NCI-H526 (cell line): ENCODE measurements at places on chromosomes 16 and 17.

DNA sequence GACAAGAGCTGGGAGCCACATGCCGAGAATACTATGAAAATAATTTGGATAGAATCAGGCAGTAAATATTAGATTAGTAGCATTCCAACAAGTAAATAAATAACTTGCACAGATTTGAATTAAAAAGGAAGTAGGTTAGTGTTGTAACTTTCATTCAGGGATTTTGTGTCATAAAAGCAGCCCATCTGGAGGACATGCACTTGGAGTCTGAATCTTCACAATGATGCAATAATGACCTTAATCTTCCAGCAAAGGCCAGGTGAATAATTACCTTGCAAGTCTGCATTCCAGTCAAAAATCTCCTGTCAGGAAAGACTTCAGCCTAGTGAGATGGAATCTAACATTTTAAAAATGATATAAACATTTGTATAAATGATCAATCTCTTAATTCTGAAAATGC lies 518.1 kb downstream of the KCNJ2 start:
- DNase-seq, result no peak

DNA sequence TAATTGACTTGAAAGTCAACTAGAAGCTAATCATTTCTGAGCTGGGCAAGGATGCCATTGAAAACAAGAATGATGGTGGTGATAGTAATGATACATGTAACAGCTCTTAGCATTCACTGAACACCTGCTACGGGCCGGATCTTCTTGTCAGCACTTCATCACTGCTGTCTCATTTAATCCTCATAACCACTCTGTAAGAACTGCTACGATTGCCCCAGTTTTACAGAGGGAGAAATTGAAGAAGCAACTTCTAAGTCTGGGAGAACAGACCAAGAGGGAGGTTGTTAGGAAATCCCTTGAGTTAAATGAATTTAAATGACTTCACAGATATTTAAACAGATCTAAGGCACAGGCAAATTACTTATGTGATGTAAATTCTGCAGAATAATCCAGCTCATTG lies 7.0 kb upstream of the GAN start:
- DNase-seq, result no peak

DNA sequence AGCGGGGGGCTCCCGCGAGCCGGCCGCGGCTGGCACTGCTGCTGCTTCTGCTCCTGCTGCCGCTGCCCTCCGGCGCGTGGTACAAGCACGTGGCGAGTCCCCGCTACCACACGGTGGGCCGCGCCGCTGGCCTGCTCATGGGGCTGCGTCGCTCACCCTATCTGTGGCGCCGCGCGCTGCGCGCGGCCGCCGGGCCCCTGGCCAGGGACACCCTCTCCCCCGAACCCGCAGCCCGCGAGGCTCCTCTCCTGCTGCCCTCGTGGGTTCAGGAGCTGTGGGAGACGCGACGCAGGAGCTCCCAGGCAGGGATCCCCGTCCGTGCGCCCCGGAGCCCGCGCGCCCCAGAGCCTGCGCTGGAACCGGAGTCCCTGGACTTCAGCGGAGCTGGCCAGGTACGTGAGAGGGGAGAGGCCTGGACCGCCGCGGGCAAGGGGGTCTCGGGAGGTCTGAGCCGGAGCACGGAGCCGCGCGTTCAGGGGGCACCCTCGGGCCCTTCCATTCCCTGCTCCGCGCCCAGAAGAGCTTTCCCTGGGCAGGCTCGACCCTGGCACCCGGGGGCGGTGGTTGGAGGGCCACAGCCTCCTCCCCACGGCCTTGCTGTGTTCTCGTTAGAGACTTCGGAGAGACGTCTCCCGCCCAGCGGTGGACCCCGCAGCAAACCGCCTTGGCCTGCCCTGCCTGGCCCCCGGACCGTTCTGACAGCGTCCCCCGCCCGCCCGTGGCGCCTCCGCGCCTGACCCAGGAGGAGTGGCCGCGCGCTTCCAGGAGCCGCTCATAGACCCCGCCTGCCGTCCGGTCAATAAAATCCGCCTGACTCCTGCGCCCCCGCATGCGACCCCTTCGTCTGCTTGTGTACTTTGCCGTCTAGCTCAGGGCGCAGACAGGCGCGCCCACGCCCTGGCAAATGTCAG lies 591 bp downstream of the NPW start:
- no peak for DNase-seq

- DNase-seq, result no peak
These were observed 744 bp upstream of the NF1 start for GRCh38 chr17:31093866-31094599.

DNA sequence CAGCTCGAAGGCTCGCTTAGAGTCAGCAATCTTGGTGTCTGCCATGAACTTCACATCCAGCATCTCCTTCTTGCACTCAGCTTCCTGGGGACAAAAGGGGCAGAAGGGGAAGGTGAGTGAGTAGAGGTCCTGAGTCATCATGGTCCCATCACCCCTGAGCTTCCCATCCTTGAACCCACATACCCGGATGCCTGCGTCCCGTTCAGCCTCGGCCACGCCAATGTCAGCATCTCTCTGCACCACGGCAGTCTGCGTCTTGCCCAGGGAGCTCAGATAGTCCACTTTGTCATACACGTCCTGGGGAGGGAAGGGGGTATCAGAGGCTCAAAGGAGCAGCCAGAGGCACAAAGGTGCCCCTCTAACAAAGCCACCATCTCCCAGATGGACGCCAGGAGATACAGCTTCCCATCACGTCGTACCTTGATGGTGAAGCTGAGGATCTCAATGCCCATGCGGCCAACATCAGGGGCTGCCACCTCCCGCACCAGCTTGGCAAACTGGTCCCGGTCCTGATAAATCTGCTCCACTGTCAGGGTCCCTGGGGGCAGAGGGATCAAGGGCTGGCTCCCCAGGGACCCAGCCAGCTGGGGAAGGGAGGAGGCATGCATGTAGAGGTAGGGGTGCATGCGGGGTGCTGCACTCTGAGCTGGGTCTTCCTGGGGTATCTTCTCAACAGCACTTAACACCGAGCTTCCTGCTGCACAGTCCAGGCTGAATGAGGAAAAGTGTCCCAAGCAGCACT lies 15.2 kb downstream of the FLOT2 start:
- DNase-seq, result no peak

DNA sequence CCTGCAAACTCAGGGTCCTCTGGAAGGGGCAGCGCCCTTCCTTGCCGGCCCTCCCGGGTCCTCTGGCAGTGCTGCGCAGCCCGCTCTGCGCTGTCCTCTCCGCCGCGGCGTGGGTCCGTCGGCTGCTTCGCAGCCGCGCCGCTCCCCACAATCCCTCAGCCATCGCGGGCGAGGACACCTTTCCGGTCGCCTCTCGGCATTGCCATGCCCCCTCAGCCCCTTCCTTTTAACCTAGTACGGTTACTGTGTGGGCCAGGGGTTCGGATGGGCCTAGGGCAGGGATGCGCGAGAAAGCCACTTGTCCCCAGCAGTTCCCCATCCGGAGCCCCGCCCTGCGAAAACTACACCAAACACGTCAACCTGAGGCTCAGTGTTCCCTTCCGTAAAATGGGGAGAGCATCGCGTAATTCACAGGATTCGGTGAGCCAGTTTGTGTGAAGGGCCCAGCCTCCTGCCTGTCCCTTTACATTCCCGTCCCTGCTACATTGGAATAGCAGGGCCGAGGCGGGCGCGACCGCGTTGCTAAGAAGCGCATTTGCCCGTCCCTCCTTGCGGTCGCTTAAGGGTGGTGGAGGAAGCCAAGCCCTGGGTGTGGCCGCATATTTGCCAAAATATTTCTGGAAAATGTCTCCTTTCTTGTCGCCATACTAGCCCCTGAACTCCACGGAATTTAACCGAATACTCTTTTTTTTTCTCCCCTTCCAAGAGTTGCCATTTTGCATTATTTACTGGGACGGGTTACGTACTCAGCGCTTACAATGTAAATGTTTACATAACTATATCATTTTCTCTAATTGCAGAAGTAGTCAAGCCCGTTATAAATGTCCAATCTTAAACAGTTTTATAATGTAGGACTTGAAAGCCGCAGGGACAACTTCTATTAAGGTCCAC lies 13.2 kb downstream of the COPZ2 start:
- DNase-seq, result peak; percentile 45

- DNase-seq, result no peak
These were observed 699 bp downstream of the MPRIP start for GRCh38 chr17:17042851-17043460.

GRCh38 chr17:74922172-74922571 lies 883 bp downstream of the USH1G start:
- no peak for DNase-seq

GRCh38 chr17:69164206-69164605 lies 22.5 kb upstream of the ABCA6 start:
- DNase-seq, result no peak

DNA sequence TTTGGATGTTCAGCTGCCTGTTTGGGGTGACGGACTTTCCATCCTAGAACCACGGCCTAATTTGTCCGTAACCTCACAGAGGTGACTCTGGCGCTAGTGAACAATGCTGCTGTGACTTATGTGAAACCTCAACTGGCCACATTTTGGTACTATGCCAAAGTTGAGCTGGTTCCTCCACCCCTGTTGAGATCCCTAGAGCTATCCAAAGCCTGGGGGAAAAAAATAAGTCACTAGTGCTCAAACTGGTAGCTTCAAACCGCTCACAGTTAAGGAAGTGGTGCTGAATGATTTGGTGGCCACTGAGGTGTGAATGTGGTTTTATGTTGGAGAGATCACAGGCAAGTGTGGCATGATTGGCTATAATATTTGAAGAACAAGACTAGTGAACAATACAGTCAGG lies 11.3 kb upstream of the TUBG2 start:
- no peak for DNase-seq

DNA sequence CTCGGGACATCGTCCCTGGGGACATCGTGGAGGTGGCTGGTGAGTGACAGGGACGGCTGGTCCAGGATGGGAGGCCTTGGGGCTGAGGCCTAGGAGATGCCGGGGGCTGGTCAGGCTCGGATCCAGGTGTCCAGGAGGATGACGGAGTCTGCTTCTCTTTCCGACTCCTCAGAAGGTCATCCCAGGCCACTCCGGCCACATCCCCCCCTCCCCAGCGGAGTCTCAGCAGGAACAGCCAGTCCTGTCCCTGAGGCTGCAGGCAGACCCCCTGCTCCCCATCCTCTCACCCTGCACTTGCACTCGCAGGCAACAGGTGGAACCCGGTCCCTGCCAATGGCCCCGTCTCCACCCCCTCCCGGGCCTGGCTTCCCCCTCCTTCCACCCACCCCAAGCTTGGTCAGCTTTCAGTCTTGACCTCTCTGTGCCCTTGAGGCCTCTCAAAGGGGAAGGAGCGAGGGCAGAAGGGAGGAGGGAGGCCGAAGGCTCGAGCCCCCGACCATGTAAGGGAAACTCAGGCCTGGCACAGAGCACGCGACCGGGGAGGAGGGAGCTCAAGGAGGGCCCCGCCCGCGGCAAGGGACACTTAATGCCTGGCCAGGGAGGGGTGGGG lies 4.4 kb downstream of the ATP2A1 start:
- no peak for DNase-seq

DNA sequence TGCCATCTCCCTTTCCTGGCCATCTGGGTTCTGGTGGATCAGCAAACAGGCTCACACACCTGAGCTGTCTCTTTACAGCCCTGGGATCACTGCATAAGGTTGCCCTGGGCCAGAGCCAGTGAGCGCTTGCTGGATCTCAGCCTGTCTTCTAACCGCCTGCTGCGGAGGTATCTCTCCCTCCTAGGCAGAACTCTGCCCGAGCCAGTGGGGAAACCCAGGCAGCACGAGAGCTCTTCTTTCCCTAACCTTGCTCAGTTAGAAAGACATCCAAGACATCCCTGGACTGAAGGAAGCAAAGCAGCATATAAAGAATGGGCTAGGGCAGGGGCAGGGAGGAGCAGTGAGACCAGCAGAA lies 6.4 kb downstream of the HAS3 start:
- DNase-seq, result no peak

DNA sequence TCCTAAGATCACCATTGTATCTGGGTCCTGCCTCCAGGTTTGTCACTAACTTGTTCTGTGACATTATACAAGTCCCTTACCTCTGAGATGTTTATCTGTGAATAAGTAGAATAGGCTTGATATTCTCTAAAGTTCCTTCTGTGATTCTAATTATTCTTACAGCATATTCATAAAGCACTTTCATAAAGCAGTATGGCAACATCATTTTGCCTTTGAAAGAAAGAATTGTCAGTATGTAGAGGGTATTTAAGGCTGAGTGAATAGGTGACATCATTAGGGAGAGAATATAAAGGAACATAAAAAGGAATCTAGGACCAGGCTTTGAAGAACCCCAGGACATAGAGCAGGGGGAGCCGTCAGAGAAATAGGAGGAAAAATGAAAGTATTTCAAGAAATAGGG lies 15.6 kb downstream of the VMP1 start:
- DNase-seq, result no peak

GRCh38 chr16:88383401-88384221 lies 852 bp downstream of the ZNF469 start:
- DNase-seq, result no peak

- peak; percentile 81 for DNase-seq
These were observed 21.4 kb downstream of the ALOX15B start for GRCh38 chr17:8060274-8060673.

DNA sequence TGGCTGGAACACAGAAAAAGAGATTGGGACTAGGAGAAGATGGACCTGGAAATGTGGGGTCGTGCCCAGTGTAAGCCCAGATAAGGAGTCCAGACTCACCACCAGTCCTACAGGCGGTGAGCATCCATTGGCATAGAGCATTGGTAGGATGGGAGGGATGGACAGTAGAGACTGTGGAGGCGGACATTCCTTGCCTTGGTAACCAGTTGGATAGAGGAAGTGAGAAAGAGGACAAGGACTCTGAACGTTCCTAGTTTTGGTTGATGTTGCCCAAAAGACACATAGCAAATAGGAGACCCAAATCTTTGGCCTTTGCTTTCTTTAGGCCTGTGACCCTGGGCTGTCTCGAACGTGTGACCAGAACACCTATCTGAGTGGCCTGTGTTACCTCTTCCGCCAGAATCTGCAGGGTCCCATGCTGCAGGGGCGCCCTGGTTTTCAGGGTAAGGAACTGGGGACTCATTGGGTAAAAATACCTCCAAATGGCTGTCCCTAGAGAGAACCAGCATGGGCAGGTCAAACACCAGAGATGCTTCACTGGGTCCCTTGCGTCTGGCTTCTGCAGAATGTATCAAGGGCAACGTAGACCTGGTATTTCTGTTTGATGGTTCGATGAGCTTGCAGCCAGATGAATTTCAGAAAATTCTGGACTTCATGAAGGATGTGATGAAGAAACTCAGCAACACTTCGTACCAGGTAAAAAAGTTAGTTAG lies 6.4 kb downstream of the ITGAL start:
- no peak for DNase-seq

- DNase-seq, result no peak
These were observed 39.2 kb upstream of the IRX3 start for GRCh38 chr16:54325616-54326265.

GRCh38 chr16:684961-685696 lies 995 bp upstream of the JMJD8 start:
- peak; percentile 77 for DNase-seq
